Vagina (tissue), 2 donors: ENCODE measurements at places on chromosomes 12 and 14.

DNA sequence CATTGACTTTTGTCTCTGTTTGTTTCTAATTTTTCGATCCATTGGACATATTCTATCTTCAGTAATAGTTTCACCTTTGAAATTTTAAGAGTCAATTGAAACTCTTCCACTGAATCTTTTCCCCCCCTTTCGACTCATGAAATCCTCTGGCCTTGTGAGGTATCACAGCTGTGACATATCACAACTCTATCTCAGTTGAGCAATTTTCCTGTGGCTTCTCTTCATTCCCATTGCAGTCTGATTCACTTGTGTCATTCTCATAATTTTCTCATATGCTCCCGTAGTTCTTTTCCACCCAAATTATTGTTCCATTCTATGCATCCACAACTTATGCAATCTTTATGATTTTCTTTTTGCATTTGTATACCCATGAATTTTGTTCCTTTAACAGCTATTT, 261.6 kb downstream of the DACT1 start:
- DNase-seq: no peak

DNA sequence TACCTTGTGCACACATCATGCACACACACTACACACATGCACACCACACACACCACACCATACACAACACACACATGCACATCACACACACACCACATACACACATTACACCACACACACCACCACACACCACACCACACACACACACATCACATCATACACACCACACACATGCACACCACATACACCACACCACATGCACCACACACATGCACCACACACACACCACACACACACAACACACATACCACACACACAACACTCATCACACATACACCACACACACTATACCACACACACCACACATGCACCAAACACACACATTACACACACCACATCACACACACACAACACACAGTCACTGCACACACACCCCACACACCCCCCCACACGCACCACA, 38.1 kb downstream of the SDR9C7 start:
- no peak for DNase-seq

GRCh38 chr14:79564371-79564770, 646.9 kb downstream of the DIO2 start:
- DNase-seq: no peak

DNA sequence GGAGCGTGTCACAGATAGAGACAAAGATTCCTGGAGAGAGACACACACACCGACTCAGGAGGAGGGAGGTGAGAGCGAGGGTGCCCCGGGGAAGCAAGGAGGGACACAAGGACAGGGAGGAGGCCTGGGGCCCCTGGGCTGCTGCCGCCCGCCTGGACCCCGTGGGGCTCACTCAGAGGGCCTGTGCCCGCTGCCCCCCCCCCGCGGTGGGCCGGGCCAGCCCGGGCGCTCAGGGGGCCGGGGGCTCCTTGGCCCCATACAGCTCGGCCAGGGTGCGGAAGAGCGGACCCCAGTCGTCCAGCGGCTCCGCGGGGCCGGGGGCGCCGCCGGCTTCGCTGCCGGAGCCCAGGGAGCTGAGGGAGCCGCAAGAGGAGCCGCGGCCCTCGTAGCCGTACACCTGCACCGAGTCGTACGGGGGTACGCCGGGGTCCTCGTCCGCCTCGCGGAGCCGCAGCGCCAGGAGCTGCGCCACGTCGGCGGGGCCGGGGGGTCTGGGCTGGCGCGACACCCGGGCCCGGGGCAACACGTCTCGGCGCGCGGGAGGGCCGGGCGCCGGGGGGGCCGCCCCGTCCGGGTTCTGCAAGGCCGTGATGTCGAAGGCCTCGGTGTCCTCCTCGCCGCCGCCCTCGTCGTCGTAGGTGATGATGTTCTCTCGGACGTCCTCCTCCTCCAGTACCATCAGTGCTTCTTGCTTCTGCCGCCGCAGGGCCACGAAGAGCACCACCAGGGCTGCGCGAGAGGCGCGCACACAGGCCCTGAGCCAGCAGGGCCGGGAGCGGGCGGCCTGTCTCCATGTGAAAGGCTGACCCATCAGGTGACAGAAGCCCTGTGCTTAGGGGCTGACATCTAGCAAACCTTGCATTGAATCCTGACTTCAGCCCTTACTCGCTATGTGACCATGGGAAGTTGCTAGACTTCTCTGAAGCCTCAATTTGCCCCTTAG, 6.0 kb downstream of the PSMB11 start:
- no peak for DNase-seq

DNA sequence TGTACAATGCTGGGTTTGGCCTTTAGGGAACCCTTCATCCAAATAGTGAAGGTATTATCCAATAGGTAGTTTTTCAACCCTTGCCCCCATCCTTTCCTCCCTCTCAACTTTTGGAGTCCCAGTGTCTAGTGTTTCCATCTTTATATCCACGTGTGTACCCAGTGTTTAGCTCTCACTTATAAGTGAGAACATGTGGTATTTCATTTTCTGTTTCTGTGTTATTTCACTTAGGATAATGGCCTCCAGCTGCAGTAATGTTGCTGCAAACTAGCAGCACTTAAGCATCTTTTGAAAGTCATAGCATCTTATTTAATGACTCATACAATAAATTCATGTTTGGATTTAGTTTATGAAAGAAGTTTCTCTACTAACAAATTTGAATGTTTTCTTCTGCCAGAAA, 442.5 kb downstream of the NELL2 start:
- no peak for DNase-seq

GRCh38 chr14:74488786-74489397, 4.2 kb downstream of the NPC2 start:
- no peak for DNase-seq

DNA sequence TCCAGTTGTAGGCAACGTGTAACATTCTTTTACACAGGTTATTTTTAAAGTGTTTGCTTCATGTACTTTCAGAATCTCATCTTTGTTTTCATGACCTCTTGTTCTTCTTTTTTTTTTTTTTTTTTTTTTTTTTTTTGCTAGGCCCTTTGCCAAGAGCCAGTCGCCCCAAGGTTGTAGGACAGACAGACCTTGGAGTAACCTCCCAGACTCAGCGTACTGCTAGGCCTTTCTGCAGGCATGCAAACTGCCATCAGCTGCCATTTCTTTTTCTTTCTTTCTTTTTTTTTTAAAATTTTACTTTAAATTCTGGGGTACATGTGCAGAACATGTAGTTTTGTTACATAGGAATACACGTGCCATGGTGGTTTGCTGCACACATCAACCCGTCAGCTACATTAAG, 452.3 kb upstream of the MDGA2 start:
- no peak for DNase-seq

DNA sequence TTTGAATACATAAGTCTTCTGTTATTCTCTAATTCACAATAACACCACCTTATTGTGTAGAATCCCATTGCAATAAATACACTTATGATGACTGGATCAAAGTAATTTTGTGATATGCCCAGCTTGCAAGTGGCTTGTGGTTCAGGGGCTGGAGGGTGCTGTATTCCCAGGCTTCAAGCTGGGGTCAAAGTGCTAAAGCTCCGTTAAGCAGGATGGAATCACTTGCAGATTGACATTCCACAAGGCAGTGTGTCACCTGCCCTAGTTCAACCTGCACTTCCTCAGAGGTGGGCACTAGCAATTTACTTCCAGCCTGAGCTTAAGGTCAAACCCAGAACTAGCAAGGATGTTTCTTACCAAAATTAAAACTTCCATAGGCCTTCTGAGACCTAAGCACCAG, 166.6 kb downstream of the SSPN start:
- DNase-seq: no peak

DNA sequence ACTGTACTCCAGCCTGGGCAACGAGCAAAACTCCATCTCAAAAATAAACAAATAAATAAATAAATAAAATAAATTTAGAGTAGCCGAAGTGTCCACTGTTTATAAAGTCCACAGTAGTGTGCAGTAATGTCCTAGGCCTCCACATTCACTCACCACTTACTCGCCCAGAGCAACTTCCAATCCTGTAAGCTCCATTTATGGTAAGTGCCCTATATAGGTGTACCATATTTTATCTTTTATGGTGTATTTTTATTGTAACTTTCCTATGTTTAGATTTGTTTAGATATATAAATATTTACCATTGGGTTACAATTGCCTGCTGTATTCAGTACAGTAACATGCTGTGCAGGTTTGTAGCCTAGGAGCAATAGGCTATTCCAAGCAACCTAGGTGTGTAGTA, 37.9 kb upstream of the GPRC5A start:
- DNase-seq: no peak

DNA sequence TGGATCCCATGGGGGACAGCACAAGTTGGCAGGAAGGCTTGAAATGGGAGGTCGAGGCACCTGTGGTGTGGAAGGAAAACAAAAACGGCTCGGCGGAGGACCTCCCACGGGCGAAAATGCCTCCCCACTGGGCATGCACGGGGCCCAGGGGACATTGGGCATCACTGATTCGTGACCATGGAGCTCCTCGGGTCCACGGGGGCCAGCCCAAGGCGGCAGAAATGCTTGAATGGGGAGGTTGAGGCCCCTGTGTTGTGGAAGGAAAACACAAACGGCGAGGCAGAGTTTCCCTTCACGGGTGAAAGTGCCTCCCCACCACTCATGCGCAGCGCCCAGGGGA, 376.0 kb downstream of the ALG10 start:
- DNase-seq: peak; percentile 79

DNA sequence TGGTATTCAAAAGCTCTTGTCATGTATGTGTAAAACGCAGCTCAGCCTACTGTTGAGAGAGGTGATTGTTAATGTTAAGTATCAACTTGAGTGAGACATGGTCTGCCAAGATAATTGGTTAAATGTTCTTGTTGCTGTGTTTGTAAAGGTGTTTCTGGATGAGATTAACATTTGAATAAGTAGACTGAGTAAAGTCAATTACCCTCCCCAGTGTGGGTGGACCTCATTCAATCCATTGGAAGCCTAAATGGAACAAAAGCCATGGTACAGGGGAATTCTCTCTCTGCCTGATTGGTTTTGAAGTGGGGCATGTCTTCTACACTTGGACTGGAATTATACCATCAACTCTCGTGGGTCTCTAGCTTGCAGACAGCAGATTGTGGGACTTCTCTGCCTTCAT, 63.8 kb upstream of the RERGL start:
- no peak for DNase-seq

DNA sequence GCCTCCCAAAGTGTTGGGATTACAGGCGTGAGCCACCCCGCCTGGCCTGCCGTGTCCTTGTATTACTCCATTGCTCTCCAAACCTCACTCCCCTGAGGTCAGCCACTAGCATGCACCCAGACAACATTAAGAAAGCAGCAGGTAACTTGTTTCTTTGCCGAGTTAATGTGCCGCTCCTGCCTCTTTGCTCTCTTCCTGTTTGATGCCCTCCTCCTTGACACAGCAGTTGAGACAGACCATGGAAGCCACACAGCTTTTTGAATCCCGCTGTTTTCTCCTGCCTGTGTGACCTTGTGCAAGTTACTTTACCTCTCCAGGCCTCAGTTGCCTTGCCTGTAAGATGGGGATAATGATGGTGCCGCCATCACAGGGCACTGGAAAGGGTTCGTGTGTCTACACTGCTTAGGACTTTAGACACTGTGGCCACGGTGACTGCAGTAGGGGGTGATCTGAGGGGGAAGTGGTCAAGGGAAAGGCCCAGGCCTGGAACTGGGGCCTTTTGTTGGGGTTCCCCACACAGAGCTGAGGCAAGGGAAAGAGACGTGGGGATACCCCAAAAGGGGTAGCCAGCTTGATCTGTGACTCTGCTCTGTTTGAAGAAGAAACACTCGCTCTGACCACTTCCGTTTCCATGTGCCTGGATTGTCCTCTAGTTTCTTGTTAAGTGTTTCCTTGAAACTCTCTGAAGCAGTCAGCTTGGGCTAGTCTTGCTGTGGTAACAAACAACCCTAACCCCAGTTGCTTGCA, 69.3 kb downstream of the RIN3 start:
- no peak for DNase-seq

DNA sequence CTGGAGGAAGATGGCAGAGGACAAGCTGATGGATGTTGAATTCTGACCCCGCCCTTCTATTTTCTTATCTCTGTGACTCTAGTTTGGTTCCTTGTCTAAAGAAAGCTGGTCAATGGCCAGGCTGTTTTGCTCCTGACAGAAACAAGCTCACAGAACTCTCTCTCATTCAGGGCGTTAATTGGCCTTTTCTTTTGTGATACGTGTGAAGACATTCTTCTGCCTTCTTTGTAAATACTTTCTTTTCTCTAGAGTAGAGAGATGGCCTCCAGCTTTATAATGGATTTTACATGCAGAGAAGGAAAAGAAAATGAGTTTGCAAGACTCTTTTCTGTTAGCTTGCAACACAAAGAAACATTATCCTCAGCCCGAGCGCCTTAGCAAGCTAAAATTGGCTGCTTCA, 492.2 kb upstream of the CCDC196 start:
- DNase-seq: no peak

DNA sequence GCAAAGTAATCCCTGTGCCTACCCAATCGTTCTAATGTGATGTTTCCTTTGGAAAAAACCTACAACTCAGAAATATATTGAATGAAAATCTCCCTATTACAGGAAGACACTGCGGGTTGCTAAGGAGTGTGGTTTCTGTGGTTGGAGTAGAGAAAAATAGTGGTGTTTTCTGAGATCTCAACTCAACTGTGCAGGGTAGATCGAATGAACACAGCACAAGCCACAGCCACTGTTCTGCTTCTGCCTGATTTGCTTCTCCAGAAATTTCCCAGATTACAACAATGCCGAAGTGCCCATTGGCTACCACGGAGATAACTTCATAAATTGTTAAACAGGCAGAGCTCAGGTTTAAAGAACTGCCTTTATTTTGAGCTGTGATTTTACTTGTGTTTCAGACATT, 480.4 kb downstream of the DIO2 start:
- no peak for DNase-seq

GRCh38 chr14:88129306-88130056, 124.5 kb downstream of the GPR65 start:
- DNase-seq: no peak

GRCh38 chr14:92041203-92041602, 1.3 kb upstream of the TRIP11 start:
- no peak for DNase-seq

DNA sequence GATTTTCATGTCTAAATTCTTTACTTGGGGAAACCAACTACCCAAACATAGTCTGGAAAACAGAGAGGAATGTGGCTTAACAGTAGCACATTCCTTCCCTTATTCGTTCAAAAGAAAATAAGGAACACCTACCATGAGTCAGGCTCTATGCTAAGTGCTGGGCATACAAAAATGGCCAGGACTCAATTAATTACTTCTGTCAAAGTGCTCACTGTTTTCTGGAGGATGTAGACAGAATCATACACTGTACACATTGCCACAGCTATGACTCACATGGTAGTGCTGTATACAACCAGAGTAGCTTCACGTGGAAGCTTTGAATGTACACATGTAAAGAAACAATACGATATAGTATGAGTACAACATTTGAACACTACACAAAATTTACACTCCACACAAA, 50.1 kb downstream of the SLC25A21 start:
- DNase-seq: no peak

GRCh38 chr12:21946983-21947382, 5.8 kb upstream of the ABCC9 start:
- no peak for DNase-seq

- DNase-seq: no peak
Measured at GRCh38 chr12:47267571-47267970, 187.8 kb upstream of the AMIGO2 start.

DNA sequence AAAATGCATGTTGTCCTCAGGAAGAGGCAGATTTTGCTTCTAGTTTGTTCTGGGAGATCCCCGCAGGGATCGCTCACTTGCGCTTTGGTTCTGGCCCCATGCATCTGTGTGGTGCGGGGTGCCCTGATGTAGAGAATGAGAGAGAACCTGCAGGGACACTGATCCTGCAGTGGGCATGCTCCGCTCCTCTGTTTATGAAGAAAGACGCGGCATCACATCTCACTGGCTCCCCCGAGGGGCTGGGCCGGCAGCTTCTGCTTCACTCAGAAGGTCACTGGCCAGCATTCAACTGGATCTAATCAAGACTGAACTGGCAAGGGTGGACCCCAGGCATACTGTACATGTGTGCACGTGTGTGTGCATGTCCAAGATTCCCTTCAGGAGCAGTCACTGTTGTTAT, 164.2 kb downstream of the CALM1 start:
- no peak for DNase-seq
